ENCODE measurements at places on chromosomes 1 and 21.

DNA sequence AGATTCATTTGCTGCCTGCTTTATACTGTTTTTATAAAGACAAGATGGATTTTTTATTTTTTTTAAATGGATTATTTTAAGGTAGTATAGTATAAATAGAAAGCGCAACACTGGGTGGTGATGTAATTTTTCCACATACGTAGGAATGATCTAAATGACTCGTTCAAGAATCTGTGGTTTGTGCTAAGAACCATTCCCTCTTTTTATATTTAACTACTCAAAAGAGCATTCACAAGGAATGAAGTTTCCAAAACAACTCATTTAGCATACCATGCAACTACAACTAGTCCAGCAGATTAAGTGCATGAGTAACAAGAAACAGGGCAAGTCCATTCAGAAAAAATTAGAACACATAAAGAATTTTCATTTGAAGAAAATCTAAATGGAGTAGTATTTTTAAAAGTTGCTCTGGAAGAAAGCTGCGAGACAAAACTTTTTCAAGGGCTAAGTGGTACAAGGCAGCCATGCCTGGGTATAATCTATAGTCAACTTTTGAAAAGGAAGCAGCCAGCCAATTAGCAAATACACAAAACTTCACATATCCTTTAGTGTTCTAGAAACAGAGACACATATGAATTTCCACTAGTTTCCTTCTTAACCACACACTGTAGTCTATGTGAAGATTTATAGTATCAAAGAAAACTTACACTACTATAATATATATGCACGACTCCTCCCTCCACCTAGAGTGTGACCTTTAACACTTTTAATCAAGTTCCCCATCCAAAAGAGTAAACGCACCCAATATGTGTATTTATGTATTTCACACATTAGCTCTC, 23.4 kb downstream of the GTF2B start:
- no peak for DNase-seq

DNA sequence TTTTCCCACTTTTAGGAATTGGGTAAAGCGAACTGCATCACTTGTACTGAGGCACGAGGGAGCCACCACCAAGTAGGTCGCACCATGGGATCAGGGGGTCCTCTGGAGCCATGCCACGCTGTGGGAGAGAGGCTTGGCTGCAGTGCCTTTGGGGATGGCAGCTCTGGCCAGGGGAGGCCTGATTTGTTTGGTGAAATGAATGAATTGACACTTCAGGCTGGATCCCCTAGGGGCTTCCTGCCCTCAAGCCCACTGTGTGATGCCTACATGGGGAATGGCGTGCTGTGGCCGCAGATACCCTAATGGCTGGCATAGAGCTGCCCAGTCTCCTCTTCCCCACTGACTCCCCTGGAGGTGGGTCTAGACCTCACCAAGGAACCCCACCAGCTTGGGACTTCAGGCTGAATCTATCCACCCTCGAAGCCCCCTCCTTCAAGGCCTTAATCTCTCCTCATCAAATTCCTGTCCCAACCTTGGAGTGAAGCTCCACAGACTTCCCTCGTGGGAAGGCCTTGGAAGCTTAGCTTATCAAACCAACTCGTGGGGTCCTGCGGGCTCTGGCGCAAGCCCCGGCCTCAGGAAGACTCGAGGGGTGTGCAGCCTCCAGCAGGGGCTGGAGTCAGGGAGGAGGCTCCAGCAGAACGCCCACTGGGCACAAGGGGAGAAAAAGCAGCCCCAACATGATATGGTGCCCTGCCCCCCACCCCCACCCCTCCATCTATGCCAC, 64.6 kb downstream of the VWA5B1 start:
- no peak for DNase-seq

GRCh38 chr21:44353191-44353970, at the start of gene TRPM2:
TRPM2 (plus strand) TSS chr21:44353621; CDS start chr21:44353701, 80 bp downstream.
- DNase-seq: no peak

DNA sequence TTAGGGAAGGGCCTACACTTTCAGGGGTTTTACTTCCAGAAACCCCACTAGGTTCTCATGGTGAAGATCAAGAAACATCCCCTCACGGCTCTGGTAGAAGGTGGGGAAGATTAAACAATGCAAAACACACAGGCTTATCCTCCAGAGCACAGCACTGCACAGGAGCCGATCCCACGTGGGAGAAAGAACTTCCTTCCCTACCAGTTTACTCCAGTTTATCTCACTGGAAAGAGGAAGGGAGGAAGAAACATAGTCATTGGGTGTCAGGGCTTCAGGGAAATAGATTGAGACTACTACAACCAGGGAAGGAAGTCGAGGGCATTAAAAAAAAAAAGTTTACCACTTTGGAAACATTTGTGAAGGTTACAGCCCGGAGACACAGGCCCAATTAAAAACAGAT, 164.4 kb downstream of the NTPCR start:
- DNase-seq: no peak

GRCh38 chr1:2098839-2099785, 48.9 kb downstream of the PRKCZ start:
- DNase-seq: no peak

DNA sequence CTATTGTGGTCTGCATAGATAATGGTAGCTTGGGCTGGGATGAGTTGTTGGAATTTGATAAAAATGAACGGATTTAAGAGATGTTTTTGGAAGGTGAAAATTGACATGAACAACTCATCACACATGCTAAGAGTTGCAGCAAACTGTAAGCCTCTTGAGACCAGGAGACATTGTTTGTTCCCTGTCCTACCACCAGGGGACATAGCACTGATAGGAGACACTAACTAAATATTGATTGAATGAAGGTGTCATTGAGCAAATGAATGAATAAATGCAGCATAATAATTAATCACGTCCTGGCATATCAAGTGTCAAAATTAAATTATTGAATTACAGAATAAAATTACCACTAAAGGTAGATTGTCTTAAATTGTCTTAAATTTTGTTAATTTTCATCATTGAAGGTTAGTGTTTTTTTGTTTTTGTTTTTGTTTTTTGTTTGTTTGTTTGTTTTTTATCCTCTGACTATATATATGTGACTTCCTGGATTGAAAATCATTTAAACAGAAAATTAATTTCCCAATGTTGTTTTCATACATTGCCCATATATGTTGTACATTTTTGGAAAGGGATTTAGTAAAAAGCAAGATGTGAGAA, 285.3 kb upstream of the C1orf105 start:
- no peak for DNase-seq

DNA sequence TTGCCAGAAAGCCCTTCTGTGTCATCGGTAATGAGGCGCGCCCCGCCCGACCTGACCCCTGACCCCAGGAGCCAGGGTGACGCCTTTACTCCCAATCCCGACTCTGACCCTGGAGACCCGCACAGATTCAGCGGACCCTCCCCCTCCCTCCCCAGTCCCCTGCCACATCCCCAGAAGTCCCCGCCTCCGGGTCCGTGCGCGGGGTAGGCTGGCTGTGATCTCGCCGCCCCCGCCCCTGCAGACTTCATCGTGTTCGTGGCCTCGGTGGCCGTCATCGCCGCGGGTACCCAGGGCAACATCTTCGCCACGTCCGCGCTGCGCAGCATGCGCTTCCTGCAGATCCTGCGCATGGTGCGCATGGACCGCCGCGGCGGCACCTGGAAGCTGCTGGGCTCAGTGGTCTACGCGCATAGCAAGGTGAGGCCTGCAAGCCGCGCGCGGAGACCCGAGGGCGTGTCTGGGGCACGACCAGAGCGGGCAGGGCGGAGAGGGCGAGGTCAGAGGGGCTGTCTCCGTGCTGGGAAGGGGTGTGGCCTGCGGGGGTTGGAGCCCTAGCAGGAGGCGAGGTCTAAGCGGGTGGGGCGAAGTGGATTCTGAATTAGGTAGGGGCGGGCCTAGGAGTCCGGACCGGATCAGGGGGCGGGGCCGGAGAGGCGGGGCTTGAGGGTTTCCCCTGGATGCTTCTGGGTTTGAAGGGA, 34.8 kb downstream of the KCNQ4 start:
- peak; percentile 67 for DNase-seq

Measured in epithelial cell of esophagus (primary cell).